Activated CD4-positive, alpha-beta T cell treated with anti-CD3 and anti-CD28 coated beads for 4 hours (primary cell): ENCODE measurements at places on chromosomes 3 and 15.

DNA sequence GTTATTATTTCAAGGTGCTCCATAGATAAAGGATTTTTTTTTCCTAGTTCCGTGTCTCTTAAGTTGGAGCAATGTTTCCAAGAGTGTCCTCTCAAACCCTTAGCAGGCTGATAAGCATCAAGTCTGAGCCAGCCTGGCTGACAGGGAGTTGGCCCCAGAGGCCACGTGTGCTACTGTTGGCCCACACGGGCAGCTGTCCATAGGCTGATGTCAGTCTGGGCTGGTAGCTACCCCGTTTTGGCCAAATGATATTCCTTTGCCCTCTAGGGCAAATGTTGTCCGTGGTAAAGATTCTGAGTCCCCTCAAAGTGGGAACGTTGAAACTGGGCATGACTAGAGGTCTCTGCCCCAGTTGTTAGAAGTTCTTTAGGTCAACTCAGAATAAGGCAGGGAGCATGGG lies 99.4 kb downstream of the FLNB start:
- DNase-seq: no peak

GRCh38 chr15:78726870-78727551 lies 84.3 kb downstream of the ADAMTS7 start:
- no peak for DNase-seq

GRCh38 chr3:31054032-31054431 lies 159.6 kb upstream of the GADL1 start:
- no peak for DNase-seq

- peak; percentile 63 for DNase-seq
Observed at GRCh38 chr15:72312605-72313447, 7.1 kb downstream of the CELF6 start.
